T1000 (cell line): ENCODE measurements at places on chromosomes 2 and 18.

DNA sequence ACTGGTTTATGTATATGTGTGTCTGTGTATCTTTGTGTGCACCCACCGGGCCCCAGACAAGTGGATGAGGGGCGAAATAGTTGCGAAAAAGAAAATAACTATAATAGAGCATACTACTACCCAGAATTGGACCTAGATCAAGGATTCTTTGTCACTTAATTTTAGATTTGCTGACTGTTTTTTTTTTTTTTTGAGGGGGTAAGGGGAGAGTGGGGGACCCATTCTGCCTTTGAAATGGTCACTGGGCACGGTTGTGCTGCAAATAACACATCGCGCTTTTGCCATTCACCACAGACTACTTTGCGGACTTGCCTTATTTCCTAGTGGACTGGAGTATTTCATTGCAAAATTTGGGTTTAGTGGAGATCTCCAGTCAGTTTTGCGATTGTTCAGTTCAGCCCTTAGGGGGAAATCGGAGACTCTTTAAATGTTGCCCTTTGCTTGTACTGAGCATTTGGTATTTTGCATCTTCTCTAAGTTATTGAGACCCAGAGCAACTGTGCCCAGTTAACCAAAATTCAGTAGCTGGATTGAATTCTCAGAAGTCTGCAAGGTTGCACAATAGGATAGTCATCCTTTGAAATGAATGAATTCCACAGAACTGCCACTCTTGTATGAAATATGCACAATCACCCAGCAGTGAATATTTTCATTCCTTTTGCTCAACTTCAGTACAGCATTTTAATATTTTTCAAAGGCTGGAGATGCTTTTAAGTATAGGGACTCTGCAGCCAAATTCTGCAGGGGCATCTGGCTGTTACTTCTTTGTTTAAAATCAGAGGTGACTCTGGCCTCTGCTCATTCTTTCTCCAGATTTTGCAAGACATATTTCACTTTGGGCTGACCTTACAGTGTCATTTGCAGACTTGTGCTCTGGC, 2.9 kb downstream of the TRIB2 start:
- no peak for DNase-seq

DNA sequence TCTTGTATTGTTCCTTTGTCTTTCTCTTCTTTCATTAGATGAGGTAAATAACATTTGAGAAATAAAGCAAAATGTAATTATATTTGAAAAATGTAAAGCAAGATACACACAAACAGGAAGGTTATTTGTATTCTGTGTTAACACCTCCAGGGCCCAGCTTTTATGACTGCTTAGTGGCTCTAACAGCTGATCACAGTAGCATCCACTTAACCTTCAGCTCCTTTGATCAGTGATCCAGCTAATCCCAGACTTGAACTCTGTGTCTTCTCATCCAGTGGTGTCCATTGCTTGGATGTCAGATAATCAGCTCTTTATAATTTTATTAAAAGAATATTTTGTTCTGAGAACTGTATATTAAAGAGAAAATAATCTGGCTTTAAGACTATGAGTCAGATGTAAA, 44.5 kb downstream of the PSMD14 start:
- DNase-seq: no peak

DNA sequence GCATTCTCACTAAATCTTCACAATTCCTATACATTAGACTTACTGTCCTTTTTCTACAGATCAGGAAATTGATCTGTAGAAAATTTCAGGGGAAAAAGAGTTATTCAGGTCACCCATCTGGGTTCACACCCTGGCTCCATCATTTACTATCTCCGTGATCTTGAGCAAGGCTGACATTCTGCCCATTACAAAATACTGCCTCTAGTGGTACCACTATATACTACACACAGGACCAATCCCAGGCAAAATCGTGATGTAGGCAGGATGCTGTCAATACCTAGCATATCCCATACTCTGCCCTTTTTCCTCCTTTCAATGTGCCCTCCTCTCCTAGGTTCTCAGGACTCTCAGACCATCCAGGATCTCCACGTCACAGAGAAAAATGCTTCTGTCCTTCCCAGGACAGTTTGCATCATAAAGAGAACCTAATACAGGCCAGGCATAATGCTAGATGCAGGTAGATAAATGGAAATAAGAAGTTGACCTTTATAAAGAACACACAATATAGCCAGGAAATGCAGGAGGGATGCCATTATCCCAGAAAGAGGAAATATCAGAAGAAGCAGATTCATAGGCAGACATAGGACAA, 101.9 kb downstream of the CDH20 start:
- DNase-seq: no peak

- DNase-seq: no peak
These were observed 100.0 kb upstream of the CXCR4 start for GRCh38 chr2:136217996-136218395.

DNA sequence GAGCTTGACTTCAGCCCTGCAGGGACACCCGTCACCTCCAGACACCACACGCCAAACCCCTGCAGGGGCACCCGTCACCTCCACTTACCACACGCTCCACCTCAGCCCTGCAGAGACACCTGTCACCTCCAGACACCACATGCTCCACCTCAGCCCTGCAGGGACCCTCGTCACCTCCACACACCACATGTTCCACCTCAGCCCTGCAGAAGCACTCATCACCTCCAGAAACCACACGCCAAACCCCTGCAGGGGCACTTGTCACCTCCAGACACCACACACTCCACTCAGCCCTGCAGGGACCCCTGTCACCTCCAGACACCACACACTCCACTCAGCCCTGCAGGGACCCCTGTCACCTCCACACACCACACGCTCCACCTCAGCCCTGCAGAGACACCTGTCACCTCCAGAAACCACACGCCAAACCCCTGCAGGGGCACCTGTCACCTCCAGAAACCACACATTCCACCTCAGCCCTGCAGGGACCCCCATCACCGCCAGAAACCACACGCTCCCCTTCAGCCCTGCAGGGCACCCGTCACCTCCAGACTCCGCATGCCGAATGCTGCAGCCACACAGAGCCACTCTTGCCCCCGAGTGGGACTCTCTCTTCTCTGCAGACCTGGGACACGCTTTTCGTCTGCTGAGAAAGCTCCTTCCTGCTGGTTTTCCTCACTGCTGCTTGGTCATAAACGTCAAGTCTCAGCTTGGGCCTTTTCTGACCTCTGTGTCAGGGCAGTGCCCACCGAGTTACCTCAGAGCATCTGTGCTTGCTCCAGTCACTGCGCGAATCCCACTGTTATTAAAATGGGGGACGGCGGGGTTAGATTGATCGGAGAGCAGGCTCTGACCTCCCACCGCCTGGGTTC, 77.5 kb upstream of the SALL3 start:
- DNase-seq: no peak

GRCh38 chr2:199830531-199830930, 20.5 kb downstream of the FTCDNL1 start:
- no peak for DNase-seq

DNA sequence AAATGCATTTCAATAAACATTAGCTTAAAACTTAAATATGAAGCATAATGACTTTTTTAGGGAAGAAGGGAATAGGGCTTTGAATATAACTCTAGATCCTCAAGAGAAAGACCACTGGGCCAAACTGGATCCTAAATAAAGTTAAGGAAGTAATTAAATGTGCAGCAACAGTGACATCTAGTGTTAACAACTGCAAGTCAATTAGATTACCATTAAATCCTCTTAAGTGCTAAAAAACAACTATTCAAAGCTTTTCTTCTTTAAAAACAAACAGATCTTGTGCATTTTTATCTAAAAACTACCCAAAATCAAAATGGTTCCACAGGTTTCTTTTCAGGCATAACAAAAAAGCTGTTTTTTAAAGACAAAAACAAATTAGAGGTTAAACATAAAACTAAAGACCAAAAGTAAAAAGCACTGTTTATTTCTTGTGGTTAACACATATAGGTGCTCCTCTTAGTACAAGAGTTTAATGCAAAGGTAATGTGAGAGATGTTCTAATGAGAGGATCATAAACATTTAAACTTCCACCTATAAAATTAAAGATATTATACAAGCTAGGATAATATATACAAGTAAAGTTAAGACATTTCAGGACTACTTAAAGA, 111.4 kb downstream of the THADA start:
- DNase-seq: no peak

GRCh38 chr18:26741048-26741447, 124.5 kb downstream of the AQP4 start:
- DNase-seq: peak; percentile 22

- DNase-seq: no peak
These were observed 81.9 kb downstream of the EHBP1 start for GRCh38 chr2:62787386-62787785.

DNA sequence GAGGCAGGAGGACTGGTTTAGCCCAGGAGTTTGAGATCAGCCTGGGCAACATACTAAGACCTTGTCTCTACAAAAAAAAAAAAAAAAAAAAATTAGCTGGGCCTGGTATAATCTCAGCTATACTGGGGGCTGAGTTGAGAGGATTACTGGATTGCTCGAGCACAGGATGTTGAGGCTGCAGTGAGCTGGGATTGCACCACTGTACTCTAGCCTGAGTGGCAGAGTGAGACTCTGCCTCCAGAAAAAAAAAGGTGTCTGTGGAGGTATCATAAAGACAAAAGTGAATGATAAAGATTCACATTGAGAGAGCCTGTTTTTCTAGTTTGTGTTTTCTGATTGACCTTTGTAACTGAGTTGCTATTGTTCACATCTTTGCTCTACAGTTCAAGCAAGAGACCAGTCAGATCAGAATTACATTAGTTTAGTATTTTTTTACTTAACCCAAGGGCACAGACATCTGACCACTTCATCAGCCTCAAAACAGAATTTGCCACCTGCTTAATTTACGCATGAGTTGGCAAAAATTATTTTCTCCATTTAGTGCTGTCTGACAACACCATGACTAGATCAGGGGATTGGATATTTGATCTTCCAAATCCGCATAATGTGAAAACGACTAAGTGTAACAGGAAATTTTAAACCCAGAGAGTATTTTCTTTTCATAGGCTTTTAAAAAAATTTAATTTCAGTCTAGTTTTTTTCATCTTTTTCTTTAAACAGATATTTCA, 271.0 kb downstream of the TGIF1 start:
- DNase-seq: no peak

GRCh38 chr18:14979875-14980274, 231.9 kb downstream of the ANKRD30B start:
- DNase-seq: no peak

DNA sequence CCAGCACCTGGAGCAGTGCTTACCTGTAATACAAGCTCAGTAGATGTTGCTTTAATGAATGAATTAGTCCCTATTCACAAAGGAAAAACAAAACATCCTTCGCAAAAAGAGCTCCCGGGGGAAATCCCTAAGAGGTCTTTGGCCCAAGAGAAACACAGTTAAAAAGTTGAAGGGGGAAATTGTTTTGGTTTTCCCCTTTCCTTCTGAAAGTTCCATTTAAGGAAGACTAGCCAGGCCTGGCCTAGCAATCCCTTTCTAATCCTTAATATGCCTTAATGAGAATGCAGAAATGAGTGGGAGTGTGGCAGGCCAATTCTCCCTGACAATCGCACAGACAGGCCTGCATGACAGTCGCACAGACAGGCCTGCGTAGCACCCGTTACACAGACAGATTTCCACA, 33.5 kb upstream of the REL start:
- DNase-seq: no peak

DNA sequence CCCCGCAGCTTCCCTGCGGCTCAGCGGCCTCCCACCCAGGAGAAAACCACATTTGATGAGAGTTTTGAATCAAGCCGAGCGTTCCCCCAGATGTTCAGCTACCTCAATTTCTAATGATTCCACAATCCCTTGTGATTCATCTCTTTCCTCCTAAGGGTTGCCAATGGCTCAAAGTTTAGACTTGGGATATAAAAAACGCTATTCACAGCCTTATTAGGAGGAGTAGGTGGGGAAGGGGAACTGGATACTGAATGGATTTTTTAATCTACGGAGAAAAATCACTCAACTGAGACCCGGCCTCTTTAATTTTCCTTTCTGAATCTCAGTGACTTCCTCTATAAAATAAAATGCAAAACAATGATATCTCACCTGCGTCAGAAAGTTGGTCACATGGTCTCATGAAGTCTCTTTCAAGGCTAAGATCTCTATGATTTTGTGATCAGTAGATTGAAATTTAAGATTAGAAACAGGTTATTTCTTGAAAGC, 192.6 kb upstream of the TCF4 start:
- no peak for DNase-seq

- no peak for DNase-seq
These were observed 141.2 kb downstream of the IKZF2 start for GRCh38 chr2:213010106-213010779.

DNA sequence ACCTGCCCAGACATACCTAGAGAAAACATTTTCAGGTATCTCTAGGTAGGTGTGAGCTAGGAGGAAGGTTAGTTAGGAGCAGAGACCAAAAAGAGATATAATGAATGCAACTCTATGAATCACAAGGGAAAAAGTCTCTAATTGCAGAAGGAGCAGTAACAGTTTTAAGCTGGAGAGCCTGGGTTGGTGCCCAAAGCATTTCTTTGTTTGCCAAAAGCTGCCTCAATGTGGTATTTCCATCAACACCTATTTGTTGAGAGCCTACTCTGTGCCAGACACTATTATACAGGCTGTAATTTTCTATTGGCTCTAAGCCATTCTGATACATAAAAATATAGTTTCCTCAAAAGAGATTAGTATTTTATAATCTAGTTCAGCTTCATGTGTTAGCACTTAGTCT, 141.6 kb downstream of the UBE2E3 start:
- no peak for DNase-seq

- DNase-seq: no peak
These were observed 56.7 kb upstream of the EPB41L3 start for GRCh38 chr18:5600378-5601071.
